ENCODE measurements at places on chromosomes 16 and 17. TPM values are rescaled to one million over a fixed set of nuclear protein-coding genes. Genes with fewer than 3 reads are reported as not detected.

GRCh38 chr16:27966756-27967155 lies 96.8 kb downstream of the GSG1L start:
- H3K36me3 ChIP-seq: no peaks in the 10 kb centered on the region
- H3K4me1 ChIP-seq: no peaks in the 10 kb centered on the region
- no peak overlapping the region for H3K27ac ChIP-seq
- no peak overlapping the region for H3K4me3 ChIP-seq
- no peaks in the 10 kb centered on the region for H3K27me3 ChIP-seq

The ALOX15B gene
- 98.9 TPM for total RNA-seq

The HAP1 gene
- 1.2 TPM for total RNA-seq

The ZFP3 gene
- total RNA-seq: 5.7 TPM
